ENCODE measurements at places on chromosomes 7 and 10.
A peak's percentile ranks its signal among the peaks of the same experiment; 100 is the strongest.

GRCh38 chr10:132980426-132981172 is 38.2 kb upstream of the CFAP46 start:
- DNase-seq = no peak

DNA sequence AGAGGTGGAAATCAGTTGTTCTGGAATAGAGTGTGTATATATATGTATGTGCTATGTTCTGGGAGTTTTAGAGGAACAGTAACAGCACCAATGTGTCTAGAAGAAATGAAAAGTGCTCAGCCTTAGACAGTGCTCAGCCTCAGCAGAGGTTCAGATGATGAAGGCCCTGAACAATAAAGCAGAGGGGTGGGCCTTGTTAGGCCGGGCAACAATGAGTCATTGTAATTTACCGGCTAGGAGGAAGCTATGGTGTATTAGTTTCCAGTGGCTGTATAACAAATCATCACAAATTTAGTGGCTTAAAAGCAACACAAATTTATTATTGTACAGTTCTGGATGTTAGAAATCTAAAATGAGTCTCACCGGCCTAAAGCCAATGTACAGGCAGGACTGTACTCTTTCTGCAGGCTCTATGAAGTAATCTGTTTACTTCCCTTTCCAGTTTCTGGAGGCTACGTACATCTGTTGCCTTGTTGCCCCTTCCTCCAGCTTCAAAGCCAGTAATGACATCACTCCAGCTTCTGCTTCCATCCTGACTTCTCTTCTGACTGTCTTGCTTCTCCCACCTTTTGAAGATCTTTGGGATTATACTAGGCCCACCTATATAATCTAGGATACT is 84.6 kb downstream of the CH25H start:
- no peak for DNase-seq

DNA sequence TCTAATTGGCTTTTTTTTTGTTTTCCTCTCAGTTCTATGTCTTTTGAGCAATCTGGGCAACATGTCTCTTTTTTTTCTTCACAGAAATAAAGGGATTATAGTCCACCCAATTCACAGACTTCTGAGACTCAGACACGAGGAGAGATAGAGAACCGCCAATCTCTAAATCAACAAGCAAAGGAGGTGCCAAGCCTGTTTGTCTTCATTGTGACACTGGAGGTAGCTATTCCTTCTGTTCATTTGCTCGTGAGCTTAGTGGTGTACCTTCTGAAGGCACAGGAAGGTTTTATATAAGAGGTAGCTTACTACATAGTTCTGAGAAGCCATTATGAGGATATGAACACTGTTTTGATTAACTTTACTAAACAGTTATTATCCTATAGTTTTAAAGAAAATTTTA is 6.1 kb downstream of the EPHB6 start:
- no peak for DNase-seq

GRCh38 chr10:128570319-128570995 is 444.2 kb upstream of the MKI67 start:
- no peak for DNase-seq

DNA sequence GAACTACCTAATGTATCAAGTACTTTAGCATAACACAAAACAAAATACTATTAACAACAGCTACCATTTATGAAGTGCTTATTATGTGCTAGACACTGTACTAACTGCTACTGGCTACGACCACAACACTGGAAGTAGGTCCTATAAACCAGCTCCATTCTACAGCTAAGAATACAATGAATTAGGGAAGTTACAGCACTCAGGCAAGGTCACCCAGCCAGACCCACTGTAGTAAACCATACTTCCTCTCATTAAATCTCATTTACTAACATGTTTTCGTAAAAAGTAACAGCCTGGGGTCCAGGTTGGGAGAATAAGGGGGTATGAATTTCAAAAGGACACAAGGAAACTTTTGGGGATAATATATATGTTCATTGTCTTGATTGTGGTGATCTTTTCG is 25.4 kb downstream of the NAPEPLD start:
- DNase-seq = no peak

DNA sequence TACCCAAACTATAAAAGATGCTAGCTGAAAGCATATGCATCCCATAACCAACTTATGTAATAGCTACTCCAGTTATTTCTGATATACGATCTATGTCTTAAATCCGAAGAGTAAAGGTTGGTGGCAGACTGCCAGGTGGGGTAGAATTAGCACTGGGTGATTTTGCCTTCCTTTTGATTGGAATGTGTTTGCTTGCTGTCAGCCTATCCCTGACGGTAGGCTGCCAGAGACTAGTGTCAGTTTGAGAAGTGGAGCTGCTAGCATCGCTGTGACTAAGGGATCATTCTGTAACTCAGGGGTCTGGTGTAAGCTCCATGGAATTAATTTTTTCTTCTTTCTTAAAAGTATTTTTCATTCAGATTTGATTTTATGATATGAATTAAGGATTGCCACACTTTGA is 9.5 kb upstream of the SEM1 start:
- no peak for DNase-seq

- DNase-seq = no peak
These were observed 307.8 kb downstream of the PRPF18 start for GRCh38 chr10:13894412-13895093.

- no peak for DNase-seq
These were observed 23.4 kb upstream of the ABCB4 start for GRCh38 chr7:87498893-87499292.

GRCh38 chr7:121831351-121831750 is 41.6 kb upstream of the PTPRZ1 start:
- no peak for DNase-seq

GRCh38 chr7:108045669-108046068 is 42.7 kb upstream of the LAMB1 start:
- no peak for DNase-seq

DNA sequence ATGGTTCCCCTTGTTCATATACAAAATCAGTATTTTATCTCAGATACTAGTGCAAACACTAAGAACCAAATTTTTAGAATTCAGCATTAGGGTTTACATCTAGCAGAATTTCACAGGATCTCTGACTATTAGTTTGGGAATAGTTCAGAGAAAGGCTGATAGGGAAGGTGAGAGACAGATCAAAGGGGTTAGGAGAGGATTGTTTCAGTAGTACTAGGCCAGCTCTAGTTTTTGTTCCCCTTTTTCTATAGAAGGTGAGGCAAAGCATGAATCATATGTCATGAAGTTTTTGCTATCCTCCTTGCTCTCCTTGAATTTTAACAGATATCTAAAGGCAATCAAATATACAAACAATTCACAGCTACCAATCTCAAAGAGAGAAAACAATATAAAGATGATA is 26.1 kb upstream of the CTNNA3 start:
- no peak for DNase-seq

GRCh38 chr7:86366946-86367345 is 276.8 kb upstream of the GRM3 start:
- DNase-seq = no peak

- peak; percentile 33 for DNase-seq
These were observed 25.3 kb downstream of the CHCHD3 start for GRCh38 chr7:133056370-133057238.

DNA sequence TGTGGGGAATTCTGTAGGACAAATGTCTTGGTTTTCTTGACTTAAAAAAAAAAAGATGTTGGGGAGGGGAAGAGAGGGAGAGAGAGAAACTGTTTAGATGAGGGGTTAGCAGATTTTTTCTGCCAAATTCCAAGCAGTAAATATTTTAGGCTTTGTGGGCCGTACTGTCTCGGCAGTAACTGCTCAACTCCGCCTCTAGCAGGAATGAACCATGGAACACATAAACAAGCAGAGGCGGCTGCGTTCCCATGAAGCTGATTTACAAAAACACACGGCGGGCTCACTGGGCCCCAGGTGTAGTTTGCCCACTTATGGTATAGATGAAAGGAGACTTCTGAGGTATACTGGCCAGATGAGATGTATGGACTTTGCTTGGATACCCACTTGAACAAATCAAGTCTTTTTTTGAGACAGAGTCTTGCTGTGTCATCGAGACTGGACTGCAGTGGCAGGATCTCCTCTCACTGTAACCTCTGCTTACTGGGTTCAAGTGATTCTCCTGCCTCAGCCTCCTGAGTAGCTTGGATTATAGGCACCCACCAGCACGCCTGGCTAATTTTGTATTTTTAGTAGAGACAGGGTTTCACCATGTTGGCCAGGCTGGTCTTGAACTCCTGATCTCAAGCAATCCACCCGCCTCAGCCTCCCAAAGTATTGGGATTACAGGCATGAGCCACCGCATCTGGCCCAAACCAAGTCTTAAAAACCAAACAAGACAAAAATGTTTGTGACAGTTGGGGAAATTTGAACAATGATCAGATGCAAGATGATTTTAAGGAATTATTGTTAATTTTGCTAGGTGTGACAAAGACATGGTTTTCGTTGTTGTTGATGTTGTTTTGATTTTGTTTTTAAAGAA is 9.7 kb upstream of the ADAMTS14 start:
- no peak for DNase-seq

DNA sequence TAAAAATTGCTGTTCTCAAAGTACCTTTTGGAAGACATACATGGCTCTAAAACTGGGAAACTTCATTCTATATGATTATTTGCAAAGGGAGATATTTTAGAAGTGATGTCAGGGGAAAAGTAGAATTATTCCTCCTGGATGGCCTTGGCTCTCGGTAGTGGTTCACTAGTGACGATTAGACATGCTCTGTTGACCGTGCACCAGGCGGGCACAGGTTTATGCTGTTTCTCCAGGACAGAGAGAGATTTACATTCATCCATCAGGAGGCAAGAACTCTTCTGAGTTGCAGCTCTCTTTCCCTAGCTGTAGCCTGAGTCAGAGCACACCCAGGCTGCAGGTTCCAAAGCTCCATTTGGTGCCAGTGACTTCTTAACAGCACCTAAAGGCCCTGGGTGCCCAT is 184.9 kb upstream of the WDR11 start:
- DNase-seq = no peak

GRCh38 chr7:66871076-66871475 is 49.9 kb upstream of the TMEM248 start:
- no peak for DNase-seq

DNA sequence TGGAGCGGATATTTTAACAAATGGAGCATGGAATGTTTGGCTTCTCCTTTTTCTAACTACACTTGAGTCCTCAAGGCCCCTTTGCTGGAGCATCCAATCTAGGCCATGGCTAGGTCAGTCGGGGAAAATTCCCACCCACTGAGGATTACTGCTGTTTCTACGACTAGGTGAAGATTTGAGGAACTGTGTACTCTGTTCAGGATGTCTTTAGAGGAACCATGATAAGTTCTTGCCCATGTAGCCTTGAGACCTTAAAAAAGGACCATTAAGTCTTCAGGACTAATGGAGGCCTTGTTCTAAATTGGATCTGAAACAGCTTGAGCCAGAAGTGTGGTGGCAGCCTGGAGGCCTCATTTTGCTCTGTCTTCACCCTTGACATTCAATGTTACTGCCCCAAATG is 6.2 kb downstream of the AGK start:
- no peak for DNase-seq

GRCh38 chr10:80542652-80543318 is 5.1 kb downstream of the SH2D4B start:
- no peak for DNase-seq

DNA sequence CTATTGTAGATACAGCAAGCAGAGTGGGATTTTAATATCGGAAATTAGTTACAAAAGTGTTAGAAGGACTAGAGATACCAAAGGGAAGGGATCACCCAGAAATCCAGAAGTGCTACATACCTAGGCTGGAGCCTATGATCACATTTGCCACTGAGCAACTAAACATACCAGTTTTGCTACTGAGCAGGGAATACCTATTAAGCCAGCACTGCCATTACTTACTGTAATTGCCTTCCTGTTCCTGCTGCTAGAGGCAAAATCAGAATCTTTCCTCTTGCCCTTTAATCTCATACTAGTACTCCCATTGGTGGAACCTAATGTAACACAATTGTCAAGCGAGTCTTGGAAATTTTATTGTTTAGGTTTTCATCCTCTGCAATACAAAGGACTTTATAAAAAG is 121.7 kb downstream of the ATRNL1 start:
- DNase-seq = no peak

DNA sequence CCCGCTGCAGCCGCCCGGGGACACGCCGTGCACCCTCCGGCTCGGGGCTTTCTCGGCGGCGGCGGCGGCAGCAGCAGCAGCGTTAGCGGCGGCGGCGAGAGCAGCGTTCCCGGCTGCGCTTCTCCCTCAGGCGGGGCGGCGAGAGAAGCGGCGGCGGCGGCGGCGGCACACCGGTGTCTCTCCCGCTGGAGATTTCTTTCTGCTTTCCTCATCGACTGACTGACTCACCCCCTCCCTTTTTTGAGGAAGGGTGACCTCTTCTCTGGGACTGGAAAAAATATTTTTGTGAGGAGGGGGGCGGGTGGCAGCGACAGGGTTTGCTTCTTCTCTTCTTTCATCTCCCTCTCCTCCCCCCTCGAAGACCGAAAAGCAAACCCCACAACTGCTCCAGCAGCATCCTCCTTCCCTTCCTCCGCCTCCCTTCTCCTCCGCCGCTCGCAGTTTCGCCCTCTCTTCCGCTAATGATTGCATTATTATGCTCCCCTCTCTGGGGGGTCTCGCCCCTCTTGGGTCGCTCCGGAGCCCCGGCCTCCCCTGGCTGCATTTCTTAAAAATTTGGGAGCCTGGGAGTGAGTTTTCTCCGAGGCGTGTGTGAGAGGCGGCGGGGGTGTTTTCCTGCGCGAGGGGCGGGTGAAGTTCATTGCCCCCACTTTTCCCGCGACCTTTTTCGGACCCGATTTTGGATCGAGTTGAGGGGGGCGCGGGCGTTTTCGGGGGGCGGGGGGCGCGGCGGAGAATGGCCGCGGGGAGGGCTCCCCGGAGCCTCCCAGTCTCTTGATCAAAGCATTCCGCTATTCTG is 411 bp downstream of the AUTS2 start:
- no peak for DNase-seq

DNA sequence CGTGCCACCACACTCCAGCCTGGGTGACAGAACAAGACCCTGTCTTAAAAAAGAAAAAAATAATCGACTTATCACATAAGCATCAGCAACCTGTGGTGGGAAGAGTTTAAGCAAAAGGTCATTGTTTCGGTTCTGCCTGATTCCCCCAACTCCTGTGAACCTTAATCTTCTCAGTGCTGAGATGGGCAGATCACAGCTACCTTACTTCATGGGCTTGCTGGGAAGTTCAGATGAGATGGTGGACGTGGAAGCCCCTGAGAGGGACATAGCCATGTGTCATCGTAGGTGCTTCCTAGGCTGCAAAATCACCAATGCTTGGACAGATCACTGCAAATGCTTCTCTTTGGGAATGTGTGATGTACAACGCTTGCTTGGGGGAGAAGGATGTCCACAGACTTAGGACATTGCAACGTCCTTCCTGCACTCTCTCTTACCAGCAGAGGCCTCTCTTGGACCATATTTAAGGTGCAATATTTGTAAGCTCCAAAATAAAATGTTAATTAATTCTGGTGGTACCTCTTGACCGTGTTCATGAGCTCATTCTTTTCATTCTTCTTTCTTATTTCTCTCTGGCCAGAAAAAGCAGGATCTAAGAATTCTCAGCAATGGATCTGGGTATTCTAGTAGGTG is 8.6 kb downstream of the GJD4 start:
- DNase-seq = no peak

GRCh38 chr7:47513741-47514241 is 68.1 kb downstream of the TNS3 start:
- no peak for DNase-seq

Data from NCI-H774 (cell line).